Stimulated activated CD4-positive, alpha-beta T cell treated with anti-CD3 and anti-CD28 coated beads, Interleukin-15, amount 100 ng/mL, for 1 hour (primary cell): ENCODE measurements at places on chromosomes 1 and 21.

- no peak for DNase-seq
Observed at GRCh38 chr1:151475175-151475574, 15.9 kb upstream of the POGZ start.

DNA sequence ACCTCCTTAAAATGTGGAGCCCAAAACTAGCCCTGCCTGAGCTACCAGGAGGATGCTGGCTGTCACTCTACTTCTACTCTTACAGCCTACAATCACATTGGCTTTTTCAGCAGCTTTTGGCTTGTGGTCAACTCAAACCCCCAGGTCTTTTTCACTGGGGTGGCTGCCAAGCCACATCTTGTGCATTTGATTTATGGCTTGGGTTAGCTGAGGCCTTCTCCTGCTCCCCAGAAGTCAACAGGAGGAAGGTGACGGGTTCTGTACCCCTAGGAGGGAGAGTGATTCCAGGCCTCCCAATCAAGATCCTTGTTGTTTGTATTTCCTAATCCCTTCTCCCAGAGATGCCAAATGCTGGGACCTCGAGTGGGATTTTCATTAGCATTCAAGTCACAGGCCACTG lies 124.3 kb downstream of the LACTBL1 start:
- no peak for DNase-seq

DNA sequence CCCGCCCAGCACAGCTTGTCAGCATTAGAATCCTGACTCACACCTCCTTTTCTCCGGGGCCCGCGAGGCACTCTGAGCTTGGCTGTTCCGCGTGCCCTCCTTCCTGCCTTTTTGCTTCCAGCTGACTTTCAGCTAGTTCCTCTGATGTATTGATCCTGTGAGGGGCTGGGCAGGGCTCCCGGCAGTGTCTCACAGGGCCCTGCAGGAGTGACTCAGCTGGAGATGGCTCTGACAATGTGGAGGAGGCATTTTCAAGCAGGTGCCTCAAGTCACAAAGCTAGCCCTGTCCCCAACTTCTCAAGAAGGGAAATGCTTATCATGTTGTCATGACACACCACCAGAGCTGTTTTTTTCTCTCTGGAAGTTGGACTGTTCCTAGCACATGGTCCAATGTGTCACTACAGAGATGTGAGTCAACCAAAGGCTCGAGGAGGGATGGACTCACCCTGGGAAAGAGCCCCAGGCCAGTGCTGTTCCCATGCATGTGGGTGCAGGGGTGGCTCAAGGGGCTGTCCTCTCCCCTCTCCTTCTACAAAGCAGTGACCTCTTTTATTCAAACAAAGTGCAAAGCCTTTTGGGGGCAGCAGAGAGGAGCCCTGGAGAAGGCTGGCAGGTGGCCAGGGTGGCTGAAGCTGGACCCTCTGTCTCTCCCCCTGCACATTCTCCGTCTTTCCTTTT lies 30.6 kb downstream of the SYT6 start:
- DNase-seq: no peak

DNA sequence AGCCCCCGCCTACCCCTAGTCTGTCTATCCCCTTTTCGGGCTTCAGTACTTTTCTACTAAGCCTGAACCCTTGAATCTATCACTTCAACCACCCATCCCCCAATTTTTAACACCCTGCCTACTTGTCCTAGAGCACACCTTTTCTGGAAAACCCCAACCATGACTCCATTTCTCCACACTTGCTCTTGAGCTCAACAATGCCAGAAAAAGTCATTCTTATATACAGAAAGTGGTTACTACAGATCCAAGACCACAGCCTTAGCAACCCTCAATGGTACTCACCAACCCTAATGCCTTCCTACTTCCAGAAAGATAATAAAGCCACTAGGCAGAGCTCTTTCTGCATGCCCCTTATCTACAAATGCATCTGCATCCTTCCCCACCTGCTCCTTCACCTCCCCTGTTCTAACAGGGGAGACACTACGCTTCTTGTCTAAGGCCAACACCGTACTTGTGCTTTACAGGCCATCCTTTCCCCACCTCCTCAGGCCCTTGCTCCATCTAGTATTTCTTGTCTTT lies 41.2 kb downstream of the DMAP1 start:
- no peak for DNase-seq

- peak; percentile 51 for DNase-seq
Observed at GRCh38 chr1:19597496-19598309, 46.4 kb upstream of the NBL1 start.

DNA sequence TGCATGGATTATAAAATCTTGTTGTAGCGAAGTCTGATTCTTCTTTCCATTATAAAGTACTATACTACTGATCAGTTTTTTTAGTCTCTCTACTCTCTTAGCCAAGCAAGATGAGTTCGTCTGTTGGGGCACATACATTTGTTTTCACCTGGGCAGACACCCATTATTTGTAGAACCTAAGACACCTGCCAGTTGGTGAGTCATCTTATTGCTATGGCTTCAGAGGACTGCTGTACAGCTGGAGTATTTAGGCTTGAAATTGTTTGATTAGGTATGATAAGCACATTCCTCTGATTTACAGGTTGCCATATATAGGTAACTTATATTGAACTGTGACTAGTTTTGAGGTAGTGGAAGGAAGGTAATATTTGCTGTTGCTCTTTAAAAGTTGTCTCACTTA lies 17.2 kb downstream of the RBM15 start:
- no peak for DNase-seq

GRCh38 chr1:229841230-229841629 lies 215.2 kb downstream of the URB2 start:
- no peak for DNase-seq

DNA sequence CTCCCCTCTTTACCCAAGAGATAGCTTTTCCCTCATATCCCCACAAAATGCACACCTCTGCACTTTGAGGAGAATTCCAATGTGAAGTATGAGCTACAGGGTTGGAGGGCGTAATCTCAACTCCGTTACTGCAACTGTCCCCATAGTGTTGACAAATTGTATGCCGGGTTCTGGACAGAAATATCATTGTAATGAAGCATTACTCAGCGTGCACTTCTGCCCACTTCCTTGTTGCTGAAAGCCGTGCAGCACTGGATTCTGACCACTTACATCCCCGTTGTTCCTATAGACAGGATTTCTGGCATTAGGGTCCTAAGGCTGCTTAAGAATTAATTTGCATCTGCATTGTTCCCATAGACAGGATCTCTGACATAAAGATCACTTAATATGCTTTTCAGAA lies 205.6 kb downstream of the RHOU start:
- DNase-seq: no peak

DNA sequence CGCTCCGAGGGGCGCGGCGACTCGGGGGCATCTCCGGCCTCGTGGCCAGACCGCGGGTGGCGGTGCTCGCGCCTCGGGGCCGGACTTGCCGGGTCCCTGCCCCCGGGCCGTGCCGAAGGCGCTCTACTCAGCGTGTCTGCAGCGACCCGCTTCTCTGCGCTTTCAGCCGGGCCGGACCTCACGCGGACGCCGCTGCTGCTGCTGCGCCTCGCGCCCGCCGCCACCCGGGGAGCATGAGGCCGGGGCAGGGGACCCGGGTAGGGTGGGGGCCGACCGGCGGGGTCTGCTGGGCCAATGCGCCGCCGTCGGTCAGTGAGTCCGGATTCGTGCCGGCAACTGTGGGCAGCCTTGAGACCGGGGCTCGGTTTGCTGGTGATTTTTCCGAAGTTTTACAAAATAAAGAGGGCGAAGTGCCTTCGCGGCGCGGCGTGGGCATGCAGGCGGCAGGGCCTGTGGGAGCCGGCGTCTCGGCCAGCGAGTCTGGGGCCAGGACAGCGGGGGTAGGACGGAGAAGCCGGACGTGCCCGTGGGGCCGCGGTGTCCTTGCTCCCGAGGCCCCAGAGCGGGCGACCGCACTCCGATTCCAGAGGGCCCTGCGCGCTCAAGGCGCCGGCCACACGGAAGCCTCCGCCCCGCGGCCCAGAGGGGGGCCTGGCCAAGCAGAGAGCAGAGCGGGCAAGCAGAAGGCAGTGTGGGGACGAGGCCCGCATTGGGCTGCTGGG lies 749 bp downstream of the FAM163A start:
- no peak for DNase-seq

DNA sequence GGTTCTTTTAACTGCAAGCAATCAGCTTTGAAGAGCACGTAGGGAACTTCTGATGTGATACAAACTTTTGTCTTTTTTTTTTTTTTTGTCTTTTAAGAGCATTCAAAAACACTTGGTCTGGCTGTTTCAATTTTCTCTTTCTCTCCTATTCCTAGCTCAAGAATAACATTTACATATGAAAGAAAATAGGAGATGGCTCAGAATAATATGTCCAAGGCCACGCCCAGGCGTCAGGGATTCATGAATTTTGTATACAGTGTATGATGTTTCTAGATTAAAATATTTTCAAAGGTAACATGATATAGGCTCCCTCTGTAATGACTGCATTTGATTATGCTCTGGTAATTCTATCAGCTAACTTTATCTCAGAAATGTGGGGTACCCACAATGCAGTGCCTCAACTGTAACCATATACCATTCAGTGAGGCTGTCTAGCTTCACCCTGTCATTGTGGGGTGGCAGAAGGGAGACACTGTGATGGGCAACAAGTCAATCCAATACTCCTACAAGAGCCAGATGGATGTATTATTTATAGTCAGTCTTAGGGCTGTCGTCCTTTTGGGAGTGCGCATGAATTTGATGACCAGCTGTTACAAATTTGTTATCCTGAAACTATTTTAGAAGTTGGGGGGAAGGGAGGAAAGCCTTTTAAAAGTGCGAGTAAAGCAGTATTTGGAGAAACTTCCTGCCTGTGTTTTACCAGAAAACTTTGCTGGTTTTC lies 1.5 kb upstream of the AKNAD1 start:
- DNase-seq: no peak

- DNase-seq: no peak
Observed at GRCh38 chr1:50779801-50780200, 180.3 kb downstream of the FAF1 start.

GRCh38 chr1:172277275-172277674 lies 143.2 kb upstream of the C1orf105 start:
- no peak for DNase-seq

DNA sequence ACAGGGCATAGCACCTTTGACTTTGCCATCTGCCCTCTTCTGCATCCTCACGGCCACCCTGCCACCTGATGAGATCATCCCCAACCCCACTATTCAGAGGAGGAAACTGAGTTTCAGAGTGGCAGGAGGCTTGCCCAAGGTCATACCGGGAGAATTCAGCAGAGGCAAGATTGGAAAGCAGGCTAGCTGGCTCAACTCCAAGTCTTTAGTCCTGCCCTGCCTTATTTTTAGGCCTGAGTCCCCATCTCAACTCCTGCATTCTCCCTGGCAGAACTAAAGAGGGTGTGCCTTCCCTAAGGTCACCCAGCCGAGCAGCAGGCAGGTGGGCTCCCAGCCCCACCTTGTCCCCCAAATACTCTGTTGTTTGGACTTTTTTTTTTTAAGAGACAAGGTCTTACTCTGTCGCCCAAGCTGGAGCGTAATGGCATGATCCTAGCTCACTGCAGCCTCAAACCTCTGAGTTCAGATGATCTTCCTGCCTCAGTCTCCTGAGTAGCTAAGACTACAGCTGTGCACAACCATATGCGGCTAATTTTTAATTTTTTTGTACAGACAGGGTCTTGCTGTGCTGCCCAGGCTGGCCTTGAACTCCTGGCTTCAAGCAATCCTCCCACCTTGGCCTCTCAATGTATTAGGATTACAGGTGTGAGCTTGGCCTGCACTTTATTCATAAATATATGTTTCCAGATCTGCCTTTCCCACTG lies 13.8 kb upstream of the FGR start:
- no peak for DNase-seq

- no peak for DNase-seq
Observed at GRCh38 chr21:46368533-46369285, 44.8 kb downstream of the PCNT start.

GRCh38 chr1:29803486-29803885 lies 567.2 kb downstream of the PTPRU start:
- no peak for DNase-seq

DNA sequence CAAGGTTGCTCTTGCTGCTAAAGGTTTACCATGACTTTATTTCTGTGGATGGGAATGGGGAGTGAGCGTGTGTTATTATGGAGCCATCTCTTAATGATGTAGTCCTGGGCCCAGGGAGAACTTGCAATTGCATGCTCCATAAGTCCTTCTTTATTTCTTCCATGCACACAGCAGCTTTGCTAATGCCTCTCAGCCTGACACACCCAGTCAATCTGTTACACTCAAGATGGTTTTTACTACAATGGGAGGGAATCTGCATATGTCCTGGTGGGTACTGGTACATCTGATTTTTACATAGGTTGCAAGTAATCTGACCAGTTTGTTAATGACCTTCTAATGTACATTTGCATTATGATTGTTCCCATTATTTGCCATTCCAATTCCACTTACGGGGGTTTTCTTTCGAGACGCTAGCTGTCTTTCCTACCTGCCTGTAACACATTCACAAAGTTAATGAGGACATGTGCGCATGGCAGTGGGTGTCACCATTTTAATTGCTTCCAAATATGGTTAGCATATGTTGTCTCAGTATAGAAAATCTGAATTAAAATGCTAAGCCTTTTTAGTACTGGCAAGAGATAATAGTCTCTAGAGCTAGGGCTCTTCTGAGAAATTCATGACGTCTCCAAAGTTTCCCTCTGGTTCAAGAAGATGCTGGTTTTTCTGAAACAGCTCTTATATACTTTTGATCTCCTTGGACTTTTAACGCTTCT lies 188.2 kb downstream of the GRIK1 start:
- DNase-seq: no peak

- no peak for DNase-seq
Observed at GRCh38 chr21:33206771-33207281, 22.9 kb upstream of the IFNAR2 start.

- no peak for DNase-seq
Observed at GRCh38 chr1:51348147-51348527, 17.8 kb upstream of the TTC39A start.

DNA sequence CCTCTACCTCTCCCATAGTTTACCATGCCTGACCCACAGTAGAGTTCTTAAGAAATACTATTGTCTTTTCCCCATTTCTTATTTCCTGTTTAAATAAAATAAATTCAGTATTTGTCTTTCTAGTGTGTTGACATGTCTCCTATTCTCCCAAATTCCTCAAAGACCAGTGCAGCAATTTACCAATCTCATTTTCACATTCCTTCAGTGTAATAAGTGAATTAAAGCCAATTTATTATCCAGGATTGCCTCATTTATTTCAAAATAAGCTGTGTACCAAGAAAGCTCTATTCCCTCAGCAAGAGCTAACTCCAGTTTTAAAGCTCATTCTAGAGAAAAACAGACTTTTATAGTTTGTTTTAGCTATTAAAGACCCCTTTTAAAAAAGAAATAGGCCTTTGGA lies 49.9 kb downstream of the DISC1 start:
- no peak for DNase-seq

DNA sequence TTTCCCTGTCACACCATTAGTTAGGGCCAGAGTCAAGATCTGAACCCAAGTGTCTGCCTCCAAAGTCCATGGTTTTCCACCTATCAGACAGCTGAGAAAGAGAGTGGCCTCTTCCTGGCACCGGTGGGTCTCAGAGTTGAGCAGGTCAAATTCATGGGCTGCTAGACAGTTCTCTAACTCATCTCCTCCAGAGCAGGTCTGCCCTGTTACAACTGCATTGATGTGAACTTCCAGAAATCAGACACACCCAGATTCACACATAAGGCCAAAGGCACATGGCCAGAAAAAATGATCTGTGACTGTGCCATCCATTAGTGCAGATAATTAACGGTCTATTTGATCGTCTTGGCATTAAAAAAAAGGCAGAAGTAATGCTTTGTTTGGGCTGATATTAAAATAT lies 17.5 kb downstream of the SMIM12 start:
- DNase-seq: no peak
